ENCODE measurements at places on chromosomes 4 and X.

DNA sequence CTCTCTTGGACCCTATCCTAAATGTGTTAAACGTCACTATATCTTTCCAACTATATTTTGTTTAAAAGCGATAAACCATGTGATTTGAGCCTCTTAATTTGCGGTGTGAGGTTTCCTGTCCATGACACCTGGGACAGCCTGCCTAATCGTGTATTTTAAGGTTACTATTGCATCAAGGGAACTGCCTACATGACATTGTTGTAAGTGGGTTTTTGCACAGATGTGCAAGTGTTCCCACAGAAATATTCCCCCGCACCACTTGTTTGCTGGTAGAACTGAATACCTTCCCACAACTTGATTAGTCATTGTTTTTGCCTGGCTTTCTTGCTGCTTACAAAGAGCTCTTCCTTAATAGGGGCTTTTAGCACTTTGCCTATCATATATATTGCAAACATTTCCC, 5.1 kb upstream of the FAM184B start:
- DNase-seq = peak; percentile 17

DNA sequence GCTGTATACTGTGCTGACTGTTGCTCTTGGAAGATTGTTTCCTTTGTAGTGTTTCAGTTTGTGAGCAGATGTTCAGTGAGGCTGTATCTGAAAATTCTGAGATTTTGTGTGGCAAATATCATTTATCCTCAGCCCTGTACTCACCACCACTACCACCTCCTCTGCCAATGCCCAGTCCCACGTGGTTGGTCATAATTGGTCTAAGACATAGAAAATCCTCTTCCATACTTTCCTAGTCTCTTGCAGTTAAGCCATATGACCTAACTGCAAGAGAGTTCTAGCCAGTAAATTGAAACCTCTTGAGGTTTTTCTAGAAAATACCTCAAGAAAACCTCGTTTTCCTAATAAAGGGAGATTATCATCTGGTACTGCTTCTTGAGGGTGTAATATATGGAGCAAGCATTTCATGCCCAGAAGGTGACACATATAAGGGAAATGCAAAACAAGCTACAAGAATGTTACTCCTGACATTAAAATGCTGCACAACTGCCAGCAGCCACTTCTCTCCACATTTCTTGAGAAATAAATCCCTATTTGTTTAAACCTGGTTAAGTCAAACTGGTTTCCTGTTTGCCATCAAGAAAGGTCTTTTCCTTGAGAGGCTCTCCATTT, 32.8 kb downstream of the ABCE1 start:
- DNase-seq = peak; percentile 73

DNA sequence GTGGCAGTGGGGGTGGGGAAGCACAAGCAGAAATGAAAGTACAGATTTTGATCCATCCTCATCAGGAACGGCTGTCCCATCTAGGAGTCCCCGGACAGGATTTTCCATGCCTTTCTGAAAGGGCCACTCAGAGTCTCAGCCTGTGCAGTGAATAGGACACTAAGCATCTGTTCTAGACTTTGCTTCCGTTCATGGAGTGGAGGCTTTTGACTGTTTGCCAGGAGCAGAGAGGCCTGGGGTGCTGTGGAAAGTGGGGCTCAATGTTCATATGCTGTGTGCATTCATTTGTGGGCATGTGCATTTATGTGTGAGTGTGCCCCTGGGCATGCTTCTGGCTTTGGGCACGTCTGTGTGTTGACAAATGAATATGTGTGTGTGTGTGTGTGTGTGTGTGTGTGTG, 25.6 kb upstream of the MAMLD1 start:
- DNase-seq = no peak

DNA sequence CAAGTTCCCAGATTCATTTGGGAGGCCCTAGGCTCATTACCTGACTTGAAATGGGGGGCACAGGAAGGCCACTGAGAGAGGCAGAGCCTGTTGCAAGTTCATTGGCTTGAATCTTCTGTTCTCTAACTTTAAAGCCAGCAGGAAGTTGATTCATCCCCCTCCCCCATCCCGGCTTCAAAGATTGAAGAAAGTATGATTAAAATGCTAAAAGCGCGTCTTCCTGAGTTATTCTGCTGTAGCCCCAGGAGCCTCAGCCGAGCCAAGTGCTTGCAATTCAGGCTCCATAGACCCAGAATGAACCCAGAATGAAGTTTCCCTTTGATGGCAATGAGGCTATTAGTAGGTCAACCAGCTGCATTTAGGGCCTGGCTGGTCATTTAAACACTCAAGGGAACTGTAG, 14.7 kb downstream of the CHST7 start:
- peak; percentile 72 for DNase-seq

- no peak for DNase-seq
Observed at GRCh38 chrX:10938365-10938923, 172.7 kb upstream of the HCCS start.

- no peak for DNase-seq
Observed at GRCh38 chrX:9542761-9543111, 77.9 kb downstream of the TBL1X start.

DNA sequence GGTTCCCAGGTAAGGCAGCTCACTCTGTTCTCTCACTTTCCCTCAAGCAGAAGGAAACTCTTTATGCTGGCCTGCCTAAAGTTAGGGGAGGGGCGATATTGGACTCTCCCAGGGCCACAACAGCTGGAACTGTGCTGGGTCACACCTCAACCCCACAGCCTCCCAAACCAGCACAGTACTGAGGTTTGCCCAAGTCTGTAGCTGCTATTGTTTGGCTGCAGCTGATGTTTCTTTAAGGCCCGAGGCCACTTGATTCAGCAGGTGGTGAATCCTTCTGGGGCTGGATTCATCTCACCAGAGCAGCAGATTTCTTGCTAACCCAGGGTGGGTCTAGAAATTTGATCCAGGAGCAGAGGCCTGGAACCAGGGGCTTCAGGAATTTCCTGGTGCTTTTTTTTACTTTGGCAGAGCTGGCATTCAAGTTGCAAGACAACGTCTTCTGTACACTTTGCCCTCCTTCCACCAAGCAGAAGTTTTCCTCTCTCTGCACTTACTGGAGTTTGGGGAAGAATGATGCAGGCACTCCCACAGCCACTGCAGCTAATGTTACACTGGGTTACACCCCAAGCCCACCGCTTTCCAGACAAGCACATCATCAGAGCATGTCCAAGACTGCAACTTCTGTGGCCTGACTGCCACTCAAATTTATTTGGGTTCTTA, 544.7 kb upstream of the NDST4 start:
- DNase-seq = no peak

- no peak for DNase-seq
Observed at GRCh38 chrX:71623714-71624113, 5.4 kb upstream of the CXCR3 start.

GRCh38 chrX:64894454-64895038, 81.7 kb downstream of the ZC4H2 start:
- DNase-seq = no peak

DNA sequence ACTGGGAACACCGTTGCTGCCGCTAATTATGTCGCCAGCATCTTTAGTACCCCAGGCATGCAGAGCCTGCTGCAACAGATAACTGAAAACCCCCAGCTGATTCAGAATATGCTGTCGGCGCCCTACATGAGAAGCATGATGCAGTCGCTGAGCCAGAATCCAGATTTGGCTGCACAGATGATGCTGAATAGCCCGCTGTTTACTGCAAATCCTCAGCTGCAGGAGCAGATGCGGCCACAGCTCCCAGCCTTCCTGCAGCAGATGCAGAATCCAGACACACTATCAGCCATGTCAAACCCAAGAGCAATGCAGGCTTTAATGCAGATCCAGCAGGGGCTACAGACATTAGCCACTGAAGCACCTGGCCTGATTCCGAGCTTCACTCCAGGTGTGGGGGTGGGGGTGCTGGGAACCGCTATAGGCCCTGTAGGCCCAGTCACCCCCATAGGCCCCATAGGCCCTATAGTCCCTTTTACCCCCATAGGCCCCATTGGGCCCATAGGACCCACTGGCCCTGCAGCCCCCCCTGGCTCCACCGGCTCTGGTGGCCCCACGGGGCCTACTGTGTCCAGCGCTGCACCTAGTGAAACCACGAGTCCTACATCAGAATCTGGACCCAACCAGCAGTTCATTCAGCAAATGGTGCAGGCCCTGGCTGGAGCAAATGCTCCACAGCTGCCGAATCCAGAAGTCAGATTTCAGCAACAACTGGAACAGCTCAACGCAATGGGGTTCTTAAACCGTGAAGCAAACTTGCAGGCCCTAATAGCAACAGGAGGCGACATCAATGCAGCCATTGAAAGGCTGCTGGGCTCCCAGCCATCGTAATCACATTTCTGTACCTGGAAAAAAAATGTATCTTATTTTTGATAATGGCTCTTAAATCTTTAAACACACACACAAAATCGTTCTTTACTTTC, 1.8 kb downstream of the UBQLN2 start:
- DNase-seq = peak; percentile 6

DNA sequence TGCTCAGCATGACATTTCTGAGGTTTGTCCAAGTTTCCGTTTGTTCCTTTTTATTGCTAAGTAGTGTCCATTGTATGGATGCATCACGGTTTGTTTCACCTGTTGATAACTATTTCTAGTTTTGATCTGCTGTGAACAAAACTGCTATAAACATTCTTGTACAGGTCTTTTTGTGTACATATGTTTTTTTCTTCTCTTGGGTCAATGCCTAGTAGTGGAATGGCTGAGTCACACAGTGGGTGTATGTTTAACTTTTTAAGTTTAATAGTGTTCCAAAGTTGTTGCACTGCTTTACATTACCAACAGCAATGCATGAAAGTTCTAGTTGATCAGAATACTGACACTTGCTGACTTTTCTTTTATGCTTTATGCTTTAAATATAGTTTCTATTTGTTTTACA, 76.7 kb downstream of the MAOB start:
- DNase-seq = no peak

DNA sequence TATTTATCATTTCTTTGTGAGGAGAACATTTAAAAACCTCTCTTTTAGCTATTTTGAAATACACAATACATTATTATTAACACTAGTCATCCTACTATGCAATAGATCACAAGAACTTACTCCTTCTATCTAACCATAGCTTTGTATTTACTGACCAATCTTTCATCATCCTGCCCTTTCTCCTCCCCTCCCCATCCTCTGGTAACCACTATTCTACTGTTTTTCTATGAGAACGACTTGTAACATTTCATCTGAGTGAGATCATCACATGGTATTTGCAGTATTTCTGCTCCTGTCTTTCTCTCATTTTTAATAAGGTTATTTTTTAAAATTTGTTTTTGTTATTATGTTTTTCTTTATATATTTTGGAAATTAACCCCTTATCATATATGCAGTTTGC, 331.8 kb downstream of the TEX13C start:
- DNase-seq = no peak

GRCh38 chr4:134200811-134201215, 776 bp downstream of the PABPC4L start:
- no peak for DNase-seq

- peak; percentile 55 for DNase-seq
Observed at GRCh38 chr4:158811704-158812103, 42.9 kb downstream of the FNIP2 start.

- DNase-seq = peak; percentile 2
Observed at GRCh38 chrX:151042842-151043241, 59.7 kb downstream of the HMGB3 start.

DNA sequence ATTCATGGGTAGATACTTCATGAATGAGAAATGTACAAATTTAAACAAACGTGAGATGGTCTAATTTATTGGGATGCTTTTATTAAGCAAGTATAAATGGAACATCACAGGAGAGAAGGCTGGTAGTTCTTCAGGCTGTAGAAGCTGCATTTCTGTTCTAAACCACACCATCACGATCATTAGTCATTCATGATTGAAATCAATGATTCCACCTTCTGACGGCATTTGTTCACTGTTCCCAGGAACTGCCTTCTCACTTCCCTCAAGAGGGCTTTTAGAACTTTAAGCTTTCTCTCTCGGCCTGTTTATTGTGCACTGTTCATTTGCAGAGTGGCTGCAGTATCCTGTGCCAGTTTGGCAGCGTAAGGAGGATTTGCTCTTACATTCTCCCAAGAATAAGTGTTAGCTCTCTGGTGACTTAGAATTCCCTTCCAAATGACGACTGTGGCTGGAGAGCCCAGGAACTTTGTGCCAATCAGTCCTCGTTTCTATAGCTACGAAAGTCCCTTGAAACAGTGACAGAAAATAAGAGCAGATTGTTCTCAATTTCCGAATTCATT, 54.7 kb downstream of the MFAP3L start:
- DNase-seq = no peak

- no peak for DNase-seq
Observed at GRCh38 chr4:148173397-148174017, 268.7 kb downstream of the NR3C2 start.

- no peak for DNase-seq
Observed at GRCh38 chrX:24175276-24175675, 25.7 kb downstream of the ZFX start.

DNA sequence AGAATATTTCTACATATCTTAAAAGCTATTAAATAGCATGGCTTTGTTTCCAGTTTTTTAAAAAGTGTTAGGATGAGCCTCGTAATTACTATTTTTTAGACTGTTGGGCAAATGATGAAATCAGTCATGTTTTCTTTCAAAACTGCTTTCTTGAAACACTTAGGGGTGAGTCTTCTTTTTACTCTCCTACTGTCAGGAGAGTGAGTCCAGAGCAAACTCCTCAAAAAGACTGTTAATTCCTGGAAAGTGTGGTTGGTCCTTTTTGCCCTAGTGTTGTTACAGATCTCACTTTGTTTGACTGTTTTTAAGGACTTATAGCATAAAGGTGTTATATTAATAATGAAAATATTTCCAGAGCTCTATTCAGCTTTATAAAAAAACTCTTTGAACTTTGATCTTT, 6.3 kb downstream of the GSTCD start:
- no peak for DNase-seq

GRCh38 chrX:15349046-15349445, 13.7 kb upstream of the PIGA start:
- DNase-seq = peak; percentile 62

DNA sequence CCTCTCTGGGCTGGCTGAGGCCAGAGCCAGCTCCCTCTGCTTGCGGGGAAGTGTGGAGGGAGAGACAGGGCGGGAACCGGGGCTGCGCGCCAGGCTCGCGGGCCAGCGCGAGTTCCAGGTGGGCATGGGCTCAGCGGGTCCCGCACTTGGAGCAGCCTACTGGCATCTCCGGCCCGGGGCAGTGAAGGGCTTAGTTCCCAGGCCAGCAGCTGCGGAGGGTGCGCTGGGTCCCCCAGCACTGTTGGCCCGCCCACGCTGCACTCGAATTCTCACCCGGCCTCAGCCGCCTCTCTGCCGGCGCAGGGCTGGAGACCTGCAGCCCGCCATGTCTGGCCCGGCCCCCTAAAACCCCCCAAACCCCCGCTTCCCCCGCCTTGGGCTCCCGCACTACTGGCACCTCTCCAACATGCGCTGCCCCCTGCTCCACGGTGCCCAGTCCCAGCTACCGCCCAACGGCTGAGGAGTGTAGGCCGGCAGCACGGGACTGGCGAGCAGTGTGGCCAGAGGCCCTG, 33.8 kb upstream of the FAT4 start:
- no peak for DNase-seq

DNA sequence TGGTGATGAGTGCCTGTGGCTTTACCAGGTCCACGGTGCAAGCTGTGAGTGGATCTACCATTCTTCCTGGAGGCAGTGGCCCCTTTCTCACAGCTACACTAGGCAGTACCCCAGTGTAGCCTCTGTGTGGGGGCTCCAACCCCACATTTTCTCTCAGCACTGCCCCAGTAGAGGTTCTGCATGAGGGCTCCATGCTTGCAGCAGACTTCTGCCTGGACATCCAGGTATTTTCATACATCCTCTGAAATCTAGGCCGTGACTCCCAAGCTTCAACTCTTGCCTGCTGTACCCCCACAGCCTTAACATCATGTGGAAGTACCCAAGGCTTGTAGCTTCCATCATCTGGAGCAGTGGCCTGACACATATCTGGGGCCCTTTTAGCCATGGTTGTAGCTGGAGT, 90.1 kb downstream of the SH3BGRL start:
- no peak for DNase-seq

GRCh38 chr4:100754751-100755150, 236.9 kb upstream of the EMCN start:
- DNase-seq = no peak
